Esophagus squamous epithelium (tissue), 5 donors: ENCODE measurements at places on chromosomes 11 and 22.

DNA sequence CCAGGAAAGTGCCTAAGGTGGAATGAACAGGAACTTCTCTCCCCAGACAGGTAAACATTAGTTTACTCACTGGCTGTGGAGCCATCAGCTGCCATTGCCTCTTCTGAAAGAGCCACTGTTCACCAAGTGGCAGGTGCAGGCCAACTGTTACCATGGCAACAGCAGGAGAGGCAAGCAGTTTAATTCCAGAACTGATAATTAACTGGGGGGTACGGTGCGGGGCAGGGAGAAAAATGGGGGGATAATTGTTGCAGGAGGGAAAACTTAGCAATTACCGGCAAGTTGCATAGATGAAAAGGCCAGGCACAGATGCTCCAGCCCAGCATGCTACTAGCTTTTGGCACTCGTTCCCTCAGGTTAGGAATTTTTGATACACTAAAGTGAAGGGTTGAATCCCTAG, 85.1 kb downstream of the TRIM44 start:
- DNase-seq: no peak

- no peak for DNase-seq
Measured at GRCh38 chr11:133945087-133945974, 11.4 kb downstream of the IGSF9B start.

GRCh38 chr11:120680322-120680721, 168.8 kb downstream of the GRIK4 start:
- DNase-seq: no peak

GRCh38 chr11:78783846-78784245, 209.2 kb upstream of the NARS2 start:
- DNase-seq: no peak

DNA sequence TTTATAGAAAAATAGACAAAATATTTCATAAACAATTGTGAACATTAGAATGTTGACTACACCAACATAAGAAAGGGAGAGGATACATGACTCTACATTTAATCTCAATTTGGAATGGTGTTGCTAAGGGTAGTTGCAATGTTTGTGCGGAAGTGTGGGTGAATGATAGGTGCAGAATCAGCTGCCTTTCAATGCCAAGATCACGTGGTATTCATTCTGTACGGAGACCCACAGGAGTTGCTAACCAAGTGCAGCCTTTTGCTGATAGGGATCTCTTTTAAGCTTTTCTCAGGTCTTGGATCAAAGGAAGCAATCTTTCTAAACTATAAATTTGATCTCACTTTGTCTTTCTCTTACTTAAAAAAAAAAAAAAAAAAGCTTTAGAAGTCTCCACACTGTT, 29.8 kb upstream of the CTSC start:
- no peak for DNase-seq

DNA sequence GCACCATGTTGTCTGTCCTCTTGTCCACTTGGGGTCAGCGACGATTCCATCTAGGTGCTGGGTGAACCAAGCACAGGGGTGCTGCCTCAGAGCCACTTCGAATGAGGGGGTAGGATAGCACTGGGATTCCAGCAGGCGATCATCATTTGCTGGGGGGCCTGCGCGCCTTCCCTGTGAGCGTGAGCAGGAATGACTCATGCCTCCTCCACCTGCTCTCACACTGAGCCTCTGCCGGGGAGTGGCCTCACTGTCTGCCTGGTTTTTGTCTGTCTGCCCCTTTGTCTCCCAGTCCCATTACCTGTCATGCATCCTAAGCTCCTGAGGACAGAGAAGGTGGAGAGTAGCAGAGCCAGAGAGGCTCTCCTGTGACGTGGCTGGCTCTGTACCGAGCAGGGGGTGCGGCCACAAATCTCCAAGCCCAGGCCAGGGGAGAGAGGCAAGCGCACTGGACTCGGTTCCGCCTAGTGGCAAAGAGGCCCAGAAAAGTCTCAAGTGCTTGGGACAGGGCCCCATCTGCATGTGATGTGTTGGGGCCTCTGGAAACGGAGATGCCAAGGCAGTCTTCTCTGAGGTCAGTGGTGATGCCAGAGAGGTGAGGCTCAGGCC, 30.8 kb downstream of the RSPH14 start:
- DNase-seq: no peak

DNA sequence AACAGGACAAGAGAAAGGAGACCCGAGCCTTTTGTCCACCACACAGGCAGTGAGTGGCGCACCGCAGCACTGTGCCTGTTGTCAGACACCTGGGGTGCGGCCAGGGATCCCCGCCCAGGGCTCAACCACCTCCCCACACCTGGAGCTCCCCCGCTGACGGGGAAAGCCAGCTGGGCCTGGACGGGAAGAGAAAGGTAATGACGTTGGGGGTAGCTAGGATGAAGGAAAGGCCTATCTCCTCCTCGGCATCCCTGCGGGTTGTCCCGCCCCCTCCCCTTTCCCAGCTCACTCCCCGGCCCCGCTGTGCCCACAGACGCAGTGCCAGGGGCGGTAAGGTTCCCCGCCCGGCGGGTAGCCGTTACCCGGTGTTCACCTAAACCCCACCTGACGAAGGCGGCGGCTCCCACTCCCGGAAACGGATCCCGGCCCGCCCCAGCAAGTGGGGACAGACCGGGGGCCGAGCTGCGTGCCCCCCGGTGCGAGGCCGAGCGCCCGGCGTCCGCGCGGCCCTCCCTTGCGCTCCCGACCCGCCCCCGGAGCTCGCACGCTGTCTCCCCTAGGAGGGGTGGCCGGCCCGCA, 495 bp downstream of the HYOU1 start:
- no peak for DNase-seq

- DNase-seq: no peak
Measured at GRCh38 chr11:119432484-119433357, 9.7 kb upstream of the THY1 start.

- no peak for DNase-seq
Measured at GRCh38 chr11:79768343-79768742, 327.5 kb upstream of the TENM4 start.

DNA sequence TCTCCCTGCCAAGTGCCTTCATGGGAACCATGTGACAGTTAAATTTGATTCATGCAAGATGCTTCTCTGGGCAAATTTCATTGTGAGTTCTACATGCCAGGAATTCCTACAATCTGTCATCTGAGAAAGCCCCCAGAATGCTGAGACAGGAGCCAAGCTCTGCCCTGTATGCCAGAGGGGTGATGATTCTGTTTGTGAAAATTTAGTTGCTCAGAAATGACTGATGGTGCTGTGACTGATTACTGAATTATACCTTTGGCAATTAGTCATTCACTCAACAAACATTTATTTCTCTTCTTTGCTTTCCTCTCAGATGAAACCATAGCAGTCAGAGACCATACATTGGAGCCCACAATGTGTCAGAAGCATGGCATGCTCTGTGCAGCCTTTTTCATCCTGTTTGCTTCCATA, 69.0 kb upstream of the ZBED5 start:
- no peak for DNase-seq

GRCh38 chr11:78426845-78427244, 9.2 kb upstream of the GAB2 start:
- DNase-seq: no peak

DNA sequence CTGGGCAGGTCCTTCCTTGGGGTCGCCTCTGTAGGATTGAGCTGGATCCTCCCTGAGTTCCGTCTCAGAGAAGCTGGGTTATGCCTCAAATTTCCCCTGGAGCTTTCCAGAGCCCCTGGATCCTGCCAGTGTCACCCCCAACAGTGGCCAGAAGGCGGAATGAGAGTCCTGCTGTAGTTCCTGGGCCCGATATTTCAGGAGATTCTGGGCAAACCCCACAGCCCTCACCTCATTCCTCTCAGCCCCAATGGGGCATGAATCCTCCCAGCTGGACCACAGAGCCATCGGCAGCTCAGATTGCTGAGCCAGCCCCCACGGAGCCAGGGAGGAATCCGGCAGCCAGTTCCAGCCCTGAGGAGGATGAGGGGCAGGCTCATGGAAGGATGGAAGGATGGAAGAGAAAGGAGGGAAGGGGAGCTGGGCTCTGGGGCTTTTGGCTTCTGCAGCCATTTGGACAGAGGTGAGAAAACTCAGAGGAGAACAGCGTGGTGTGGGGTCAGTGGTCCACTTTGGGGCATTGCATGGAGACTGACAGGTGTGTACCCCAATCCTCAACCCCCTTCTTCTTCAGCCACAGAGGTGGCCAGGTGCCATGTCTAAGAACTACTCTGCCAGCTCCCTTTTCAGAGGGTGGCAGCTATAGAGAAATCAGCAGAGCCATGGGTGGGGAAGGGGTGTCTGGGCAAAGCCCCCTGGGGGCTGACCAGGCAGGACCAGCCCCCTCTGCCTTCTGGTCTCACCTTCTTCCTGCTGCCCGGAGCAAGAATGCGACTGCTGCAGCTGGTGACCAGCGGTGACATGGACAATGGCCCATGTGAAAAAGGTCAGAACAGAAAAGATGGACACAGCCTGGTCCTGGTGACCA, 867.6 kb downstream of the TBC1D22A start:
- no peak for DNase-seq

DNA sequence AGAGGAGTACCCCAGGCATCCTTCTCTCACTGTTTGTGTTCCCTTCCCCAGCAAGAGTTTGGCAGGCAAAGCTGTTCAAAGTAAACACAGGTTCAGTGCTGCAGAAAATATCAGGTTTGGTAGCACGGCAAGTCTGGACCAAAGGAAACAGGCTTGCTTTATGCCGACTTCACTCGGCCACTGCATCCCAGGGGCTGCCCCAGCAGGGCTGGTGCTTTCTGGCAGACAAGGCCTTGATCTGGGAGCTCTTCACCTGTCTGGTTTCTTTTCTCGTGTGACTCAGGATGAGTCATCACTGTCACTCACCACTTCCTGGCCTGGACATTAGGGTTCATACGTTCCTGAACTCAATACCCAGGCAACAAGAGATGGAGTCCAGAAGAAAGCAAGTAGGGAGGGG, 52.6 kb upstream of the NAV2 start:
- DNase-seq: no peak

- DNase-seq: no peak
Measured at GRCh38 chr11:17171343-17171742, 36.4 kb downstream of the PIK3C2A start.

DNA sequence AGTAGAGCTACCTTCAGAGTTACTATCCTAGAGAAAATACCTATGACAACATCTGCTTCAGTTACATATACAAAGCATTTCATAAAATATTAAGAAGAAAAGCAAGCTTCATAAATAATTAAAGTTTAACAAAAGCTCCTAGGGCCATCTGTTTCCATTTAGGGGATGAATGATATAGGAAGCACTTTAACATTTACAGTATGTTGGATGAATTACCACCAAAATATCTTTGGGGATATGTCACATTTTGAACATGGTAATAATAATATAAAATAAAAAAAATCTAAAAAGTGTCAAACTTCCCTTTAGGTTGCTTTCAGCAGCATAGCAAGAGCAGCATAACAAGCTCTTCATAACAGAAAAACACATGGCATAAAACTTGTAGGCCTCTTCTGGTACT, 104.6 kb downstream of the ATG16L2 start:
- DNase-seq: no peak

- DNase-seq: no peak
Measured at GRCh38 chr11:126899961-126900748, 100.4 kb downstream of the KIRREL3 start.

DNA sequence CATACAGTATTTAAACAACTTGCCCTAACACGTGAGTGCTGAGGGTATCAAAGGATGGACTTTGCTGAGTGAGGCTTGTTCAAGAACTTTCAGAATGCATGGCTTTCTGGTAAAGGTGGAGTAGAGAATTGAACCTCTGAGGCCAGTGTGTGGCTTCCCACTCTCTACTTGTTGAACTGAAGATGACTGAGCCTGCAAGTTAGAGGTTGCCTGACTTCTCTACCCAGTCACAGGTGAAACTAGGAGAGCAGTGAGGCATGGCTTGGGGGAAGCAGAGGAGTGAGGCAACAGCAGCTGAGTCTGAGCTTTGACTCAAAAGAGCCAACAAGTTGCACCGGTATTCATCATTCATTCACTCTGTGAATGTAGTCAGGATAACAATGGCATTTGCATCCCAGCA, 256.4 kb upstream of the SESN3 start:
- DNase-seq: no peak

GRCh38 chr11:128898580-128899344, 7.6 kb downstream of the KCNJ5 start:
- DNase-seq: no peak

GRCh38 chr22:50628543-50629134, 687 bp upstream of the ARSA start:
- DNase-seq: no peak

GRCh38 chr11:107587306-107587979, 3.5 kb upstream of the ELMOD1 start:
- DNase-seq: no peak

DNA sequence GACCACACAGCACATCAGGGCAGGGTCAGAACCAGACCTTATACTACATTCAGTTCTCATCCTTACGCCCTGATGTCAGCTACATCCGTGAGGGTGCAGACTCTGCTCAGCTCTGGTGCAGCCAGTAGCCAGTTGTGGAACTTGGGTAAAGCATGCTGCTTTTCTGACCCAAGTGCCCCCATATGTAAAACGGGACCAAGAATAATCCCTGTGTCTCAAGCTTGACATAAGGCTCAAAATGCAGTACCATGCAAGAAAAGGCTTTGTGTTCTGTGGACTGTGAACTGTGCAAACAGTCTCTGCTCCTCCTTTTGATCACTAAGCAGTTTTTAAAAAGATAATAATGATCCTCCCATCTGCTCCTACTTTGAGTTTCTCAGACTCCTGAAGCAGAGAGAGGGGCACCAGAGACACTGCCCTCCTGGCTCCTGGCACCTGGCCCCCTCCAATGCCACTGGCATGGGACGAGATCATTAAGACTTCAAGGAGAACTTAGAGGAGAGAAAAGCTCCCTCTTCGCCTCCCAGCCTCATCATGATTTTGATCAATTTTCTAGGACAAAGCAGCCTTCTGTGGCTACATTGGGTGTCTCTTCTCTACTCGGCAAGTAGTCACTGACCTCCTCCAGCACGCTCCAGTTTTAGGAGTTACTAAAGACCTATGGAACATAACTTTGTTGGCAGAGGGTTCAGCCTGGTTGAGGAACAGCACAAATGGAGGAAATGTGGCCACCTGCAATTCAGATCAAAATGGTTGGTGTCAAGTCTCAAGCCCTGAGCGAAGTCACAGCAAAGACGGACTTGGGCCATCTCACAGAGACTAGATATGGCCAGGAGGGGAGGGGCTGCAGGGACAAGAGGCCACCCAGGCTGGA, 23.9 kb downstream of the IL10RA start:
- DNase-seq: no peak

- no peak for DNase-seq
Measured at GRCh38 chr11:127395034-127395433, 394.5 kb upstream of the KIRREL3 start.

GRCh38 chr11:125224391-125225021, 60.0 kb downstream of the PKNOX2 start:
- DNase-seq: no peak

DNA sequence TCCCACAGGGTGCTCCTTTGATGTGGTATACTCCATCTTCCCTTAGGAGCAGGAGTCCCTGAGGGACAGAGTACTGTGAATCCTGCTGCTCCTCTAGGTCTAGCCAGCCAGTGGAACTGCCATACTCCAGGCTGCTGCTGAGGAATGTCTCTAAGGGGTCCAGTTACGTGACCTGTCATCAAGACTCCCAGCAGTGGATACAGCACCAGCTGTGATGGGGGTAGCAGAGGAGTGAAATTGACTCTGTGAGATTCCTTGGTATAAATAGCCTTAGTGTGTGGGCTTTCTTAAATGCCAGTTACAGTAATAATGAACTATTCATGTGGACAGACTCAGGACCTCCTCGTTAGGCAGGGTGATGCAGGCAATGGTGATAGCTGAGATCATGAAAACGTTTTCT, 140.4 kb upstream of the LUZP2 start:
- no peak for DNase-seq

GRCh38 chr11:129705933-129706332, 109.7 kb upstream of the TMEM45B start:
- DNase-seq: no peak
